ENCODE measurements at places on chromosomes 16 and 17.

- DNase-seq: no peak
Observed at GRCh38 chr17:61967729-61968128, 39.9 kb upstream of the INTS2 start.

GRCh38 chr16:56607109-56607618 is 1.2 kb upstream of the MT2A start:
- peak; percentile 95 for DNase-seq

GRCh38 chr17:9783050-9783449 is 8.3 kb downstream of the DHRS7C start:
- no peak for DNase-seq

DNA sequence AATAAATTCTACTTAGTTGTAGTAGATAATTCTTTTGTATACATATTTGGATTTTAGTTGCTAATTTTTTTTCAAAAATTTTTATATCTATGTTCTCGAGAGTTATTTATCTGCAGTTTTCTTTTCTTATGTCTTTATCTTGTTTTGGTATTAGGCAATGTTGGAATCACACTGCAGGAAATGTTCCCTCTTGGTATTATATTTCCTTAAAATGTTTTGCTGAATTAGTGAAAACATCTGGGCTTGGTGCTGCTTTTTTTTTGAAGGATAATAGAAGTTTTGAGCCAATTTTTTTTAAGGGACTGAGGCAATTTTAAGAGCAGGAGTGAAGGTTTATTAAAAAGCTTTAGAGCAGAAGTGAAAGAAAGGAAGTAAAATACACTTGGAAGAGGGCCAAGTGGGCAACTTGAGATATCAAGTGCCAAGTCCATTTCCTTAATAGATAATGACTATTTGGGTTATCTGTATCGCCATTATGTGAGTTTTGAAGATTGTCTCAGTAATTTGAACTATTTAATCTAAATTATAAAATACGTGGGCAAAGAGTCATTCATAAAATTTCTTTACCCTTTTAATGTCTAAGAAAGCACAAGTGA is 1390.1 kb upstream of the CDH8 start:
- DNase-seq: no peak

- no peak for DNase-seq
Observed at GRCh38 chr16:89847051-89847939, 19.0 kb downstream of the SPIRE2 start.

DNA sequence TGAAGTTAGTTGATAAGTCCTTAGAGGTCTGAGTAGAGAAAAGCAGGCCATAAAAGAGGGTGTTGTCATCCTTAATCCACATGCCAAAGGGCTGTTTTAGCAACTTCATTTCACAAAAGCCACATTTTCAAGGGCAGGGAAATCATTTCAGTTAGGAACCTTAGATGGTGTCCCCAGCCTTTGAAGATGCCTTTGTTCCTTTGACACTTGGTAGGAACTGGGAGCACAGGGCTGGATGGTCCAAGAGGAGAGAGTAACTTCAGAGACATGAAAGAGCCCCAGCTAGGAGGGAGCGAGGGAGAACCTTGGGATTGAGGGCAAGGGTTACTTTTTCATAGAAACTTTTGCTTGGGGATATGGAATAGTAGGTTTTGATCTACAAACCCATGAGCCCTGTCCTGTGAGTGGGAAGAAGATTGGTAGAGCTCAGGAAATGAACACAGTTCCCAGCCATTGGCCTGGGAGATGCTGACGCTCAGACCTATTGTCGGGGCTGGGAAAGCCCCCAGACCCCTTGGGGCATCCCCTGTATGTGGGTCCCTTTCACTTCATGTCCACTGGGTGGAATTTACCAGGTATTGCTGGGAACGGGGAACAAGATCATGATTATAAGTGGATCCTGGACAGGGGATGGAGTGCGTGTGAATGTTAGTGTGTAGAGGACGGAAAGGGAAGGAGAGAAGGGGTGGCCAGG is 18.9 kb downstream of the MSI2 start:
- DNase-seq: no peak

GRCh38 chr17:2692781-2693135 is 18.8 kb downstream of the CLUH start:
- no peak for DNase-seq

GRCh38 chr16:50550035-50550434 is 1.8 kb downstream of the NKD1 start:
- DNase-seq: no peak

GRCh38 chr16:52741351-52741750 is 194.4 kb upstream of the TOX3 start:
- no peak for DNase-seq

- no peak for DNase-seq
Observed at GRCh38 chr16:19522397-19522732, 467 bp upstream of the GDE1 start.

GRCh38 chr17:62862251-62862650 is 54.1 kb upstream of the MARCHF10 start:
- DNase-seq: no peak

GRCh38 chr17:12415031-12415430 is 250.7 kb upstream of the MYOCD start:
- no peak for DNase-seq

DNA sequence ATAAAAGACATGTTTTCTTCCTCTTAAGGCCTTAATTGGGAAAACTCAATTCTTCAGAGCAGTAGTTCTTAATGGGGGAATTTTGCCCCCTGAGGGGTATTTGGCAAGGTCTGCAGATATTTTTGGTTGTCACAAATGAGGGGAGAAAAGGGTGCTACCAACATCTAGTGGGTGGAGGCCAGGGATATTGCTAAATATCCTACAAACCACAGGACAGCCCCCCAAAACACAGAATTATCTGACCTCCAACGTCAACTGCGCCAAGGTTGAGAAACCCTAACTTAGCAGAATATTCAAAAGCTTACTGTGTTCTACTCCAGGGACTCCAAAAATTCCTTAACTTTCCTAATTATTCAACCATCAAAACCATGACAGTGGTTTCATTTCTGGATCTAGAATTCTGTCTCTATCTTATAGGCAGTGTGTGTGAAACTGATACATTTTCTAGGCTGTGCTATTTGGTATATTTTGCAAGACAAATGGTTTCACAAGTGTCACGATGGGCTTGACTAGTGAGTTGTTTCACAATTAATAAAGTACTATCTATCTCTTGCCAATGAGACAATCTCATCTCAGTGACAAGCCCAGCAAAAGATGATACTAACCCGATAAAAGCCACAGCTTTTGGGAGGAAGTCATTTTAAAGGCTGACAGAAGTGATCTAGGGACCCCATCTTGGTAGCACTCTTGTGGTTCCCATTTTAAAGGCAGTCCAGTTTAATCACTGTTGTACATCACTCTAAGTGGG is 14.7 kb downstream of the TXNDC11 start:
- DNase-seq: no peak

GRCh38 chr16:57013902-57014301 is 24.5 kb downstream of the NLRC5 start:
- DNase-seq: no peak
